GM20000 (cell line): ENCODE measurements at places on chromosomes 7 and 10.
A peak's percentile ranks its signal among the peaks of the same experiment; 100 is the strongest.

GRCh38 chr10:15455456-15455855 is 84.4 kb upstream of the FAM171A1 start:
- no peak for DNase-seq

DNA sequence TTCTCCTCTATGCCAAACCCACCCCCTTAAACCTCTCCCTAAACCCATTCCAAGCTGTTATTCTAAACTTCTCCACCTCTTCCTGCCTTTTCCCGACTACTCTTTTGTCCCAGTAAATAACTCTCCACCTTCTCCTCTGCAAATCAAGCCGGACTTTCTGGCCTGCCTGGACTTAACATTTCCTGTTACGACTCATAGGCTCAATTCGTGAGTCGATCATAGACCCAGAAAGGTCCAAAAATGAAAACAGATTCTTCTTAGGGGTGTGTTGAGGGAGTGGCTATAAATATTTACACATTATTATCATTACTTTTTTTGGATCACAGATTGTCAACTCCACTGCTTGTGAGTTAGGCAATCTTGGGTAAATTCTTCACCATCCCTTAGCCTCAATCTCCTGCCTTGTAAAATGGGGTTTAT is 59.0 kb upstream of the HABP2 start:
- DNase-seq, result no peak

DNA sequence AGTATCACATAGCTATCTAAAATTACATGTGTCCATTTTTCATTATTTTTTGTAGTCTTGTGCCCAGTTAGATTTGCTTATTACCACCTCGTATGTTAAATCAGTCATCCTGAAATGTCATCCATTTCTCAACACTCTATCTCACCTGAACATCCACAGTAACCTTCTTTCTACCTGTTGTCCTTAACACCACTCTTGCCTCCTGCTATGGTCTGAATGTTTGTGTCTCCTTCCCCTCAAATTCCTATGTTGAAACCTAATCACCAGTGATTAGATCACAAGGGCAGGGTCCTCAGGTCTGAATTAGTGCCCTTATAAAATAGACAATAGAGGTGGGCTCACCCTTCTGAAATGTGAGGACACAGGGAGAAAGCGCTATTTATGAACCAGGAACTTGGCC is 80.2 kb upstream of the ASAH2 start:
- no peak for DNase-seq

- DNase-seq, result peak; percentile 59
Observed at GRCh38 chr10:96288151-96288621, 16.0 kb upstream of the DNTT start.

DNA sequence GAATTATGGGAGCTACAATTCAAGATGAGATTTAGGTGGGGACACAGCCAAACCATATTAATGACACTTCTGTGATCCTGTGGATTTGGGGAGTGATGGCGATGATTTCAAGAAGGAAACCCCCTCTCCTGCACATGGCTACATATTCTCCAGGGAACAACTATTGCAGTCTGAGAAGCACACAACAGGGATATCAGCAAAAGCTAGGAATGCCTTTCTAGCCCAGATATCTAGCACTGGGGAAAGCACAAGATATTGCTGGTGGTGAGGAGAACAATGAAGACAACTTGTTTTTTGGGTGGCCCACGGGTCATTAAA is 24.3 kb downstream of the EPDR1 start:
- DNase-seq, result no peak

GRCh38 chr7:101428093-101428866 is 65.6 kb downstream of the COL26A1 start:
- DNase-seq, result no peak

DNA sequence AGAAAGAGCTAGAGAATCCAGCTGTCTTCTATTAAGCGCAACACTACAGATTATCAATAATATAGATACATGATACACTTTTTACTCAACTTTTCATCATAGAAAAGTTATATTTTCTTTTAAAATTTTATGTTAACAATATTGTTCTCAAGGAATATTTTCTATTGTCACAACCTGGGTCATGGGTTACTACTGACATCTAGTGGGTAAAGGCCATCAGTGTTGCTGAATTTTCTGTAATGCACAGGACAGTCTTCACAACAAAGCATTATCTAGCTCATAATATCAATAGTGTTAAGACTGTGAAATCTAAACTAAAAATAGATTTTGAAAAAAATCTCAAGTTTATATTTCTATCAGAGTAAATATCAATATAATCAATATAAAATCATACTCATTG is 209.8 kb downstream of the ZNF33B start:
- DNase-seq, result no peak

DNA sequence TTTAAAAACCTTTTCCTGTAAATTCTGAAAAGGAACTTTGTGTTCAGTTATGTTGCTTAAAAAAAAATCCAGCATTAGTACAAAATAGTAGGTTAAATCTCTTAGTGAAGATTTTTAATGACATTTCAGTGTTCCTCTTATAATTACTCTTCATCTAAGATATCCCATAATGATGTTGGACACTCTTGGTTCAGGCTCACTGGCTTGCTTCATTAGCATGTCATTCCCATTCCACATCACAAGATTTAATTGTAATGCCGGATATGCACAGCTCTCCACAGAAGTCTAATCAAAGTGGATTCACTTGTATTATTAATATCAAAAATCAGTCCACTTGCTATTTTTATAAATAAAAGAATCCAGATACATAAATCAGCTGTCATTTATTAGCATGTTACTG is 180.0 kb upstream of the MDFIC start:
- no peak for DNase-seq

DNA sequence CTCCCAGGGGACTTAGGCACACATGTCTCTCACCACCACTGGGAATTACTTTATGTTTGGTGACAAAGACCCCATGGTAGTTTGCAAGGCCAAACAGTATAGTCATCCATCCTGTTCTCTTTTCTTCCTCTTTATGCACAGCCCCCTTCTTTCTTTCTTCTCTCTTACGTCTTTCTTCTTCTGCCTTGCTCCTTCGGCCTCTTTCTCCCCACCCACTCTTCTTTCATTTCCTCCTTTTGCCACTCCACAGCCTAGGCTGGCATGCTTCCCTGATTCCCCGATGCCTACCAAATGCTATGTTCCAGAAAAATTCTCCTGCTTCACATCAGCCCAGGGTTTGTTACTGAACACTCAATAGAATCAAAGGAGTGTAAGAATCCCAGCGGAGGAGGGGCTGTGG is 62.4 kb upstream of the MKLN1 start:
- DNase-seq, result no peak

DNA sequence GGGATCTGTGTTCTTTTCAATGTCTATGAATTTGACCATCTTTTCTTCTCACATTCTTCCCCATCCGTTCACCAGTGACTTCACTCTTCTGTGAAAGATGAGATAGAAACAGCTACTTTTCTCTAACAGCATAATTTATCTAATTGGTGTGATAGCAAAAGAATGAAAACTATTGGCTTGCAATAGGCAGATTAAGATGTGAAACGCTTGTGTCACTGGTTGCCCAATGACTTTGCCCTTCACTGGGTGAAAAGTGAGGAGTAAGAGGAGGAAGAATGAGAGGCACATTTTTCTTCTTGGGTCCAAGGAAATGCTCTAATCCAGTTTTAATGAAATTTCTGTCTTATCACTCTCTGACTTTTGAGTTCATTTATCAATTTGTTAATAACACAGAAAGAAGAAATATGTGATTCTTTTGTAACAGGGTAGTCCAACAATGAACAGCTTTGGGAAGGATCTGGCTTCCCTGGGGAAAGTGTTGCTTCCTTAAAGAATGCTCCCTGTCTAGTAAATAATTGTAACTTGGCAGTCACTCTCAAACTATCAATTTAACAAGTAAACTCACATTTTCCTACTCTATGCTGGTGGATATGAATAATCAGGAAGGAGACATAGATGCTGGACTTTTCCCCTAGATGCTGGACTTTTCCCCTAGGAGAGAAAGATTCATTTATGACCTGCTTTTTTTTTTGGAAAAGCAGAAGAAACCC is 35.1 kb downstream of the BET1 start:
- no peak for DNase-seq

DNA sequence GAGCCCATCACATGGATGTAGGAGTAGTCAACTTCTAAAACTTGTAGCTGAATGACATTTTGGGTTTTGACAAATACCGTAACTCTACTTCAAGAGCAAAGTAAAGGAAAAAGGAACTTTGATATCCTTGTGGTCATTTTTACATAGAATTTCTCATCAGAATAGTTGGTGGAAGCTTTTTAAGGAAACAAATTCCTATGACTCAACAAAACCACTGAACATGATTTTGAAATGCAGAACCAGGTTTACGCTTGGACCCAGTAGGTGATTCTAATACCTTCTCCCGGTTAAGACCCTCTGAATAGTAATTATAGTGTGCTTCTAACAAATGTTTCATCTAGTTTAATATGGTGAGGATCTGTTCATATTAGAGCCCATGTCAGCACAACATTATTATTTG is 307.8 kb downstream of the GPR37 start:
- no peak for DNase-seq

DNA sequence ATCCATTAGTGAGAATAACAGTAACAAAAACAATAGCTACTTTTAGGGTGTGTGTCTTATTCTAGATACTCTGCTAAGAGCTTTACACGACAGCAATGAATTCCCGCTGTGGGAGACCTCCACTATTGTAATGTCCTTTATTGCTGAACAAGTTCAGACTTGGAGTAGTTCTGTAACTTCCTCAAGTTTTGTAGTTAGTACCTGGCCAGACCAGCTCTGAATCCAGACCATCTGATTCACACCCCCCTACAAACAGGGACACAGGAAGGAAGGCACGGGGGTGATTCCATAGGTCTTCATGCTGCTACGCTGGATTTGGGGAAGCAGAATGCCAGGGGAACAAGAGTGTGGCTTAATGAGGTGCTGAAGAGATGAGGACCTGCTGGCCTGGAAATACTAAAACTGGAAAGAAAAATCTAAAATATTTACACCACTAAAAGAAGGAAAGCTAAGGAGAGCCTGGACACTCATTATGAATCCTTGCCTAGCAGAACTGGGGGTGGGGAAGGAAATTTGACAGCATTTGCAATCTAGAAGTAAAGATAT is 194.6 kb upstream of the TMEM72 start:
- no peak for DNase-seq

DNA sequence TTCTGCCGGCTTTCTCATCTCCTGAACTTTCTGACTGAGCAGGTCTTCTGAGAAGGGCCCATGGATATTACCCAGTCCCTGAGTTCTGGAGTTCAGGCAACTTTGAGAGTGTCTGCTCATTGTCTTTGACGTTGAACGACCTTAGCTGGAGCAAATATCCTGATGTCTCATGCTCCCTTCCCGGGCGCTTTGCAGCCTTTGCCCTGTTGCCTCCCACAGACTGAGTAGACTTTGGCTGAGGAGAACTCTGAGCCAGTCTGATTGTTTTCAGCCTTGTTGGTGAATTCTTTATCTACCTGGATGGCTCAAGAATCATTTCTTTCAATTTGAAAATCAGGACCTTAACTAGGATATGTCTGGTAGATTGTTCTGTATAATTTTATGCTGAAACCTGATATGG is 353.7 kb downstream of the GLRX3 start:
- DNase-seq, result no peak

DNA sequence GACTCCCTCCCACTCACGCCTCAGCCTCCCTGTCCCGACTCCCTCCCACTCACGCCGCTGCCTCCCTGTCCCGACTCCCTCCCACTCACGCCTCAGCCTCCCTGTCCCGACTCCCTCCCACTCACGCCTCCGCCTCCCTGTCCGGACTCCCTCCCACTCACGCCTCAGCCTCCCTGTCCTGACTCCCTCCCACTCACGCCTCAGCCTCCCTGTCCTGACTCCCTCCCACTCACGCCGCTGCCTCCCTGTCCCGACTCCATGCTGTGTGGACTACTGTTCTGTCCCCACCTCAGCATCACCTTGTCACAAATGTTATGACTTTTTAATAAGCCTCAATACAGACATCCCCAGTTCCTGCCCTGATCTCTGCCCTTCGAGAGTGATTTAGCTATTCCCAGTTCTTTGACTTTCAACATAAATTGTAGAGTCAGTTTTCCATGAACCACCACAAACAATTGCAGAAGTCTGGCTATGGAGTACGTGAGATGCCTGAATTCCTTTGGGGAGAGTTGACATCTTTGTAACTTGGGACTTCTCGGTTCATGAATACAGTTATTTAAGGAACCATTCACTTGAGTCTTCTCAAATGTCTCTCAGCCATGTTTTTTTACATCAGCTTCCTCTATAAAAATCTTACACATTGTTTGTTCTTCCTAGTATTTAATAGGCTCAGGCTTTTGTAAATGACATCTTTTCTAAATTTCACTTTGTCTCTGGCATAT is 71.9 kb downstream of the FOXL3 start:
- no peak for DNase-seq

DNA sequence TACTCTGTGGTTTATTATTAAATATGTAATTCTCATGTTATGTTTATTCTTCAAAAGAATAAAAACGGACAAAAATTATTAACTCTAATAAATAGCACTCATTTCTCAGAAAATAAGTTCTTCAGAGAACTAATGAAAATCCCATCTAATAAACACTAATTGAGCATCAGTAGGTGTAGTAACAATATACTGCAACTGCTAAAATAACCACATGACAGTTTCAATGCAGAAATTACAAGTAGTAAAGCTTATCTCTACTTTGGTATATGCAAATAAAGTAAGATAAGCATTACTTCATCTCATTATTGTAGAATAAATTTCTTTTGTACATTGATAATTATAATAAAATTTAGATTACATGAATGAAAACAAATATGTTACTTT is 56.4 kb upstream of the DKK1 start:
- DNase-seq, result no peak

- no peak for DNase-seq
Observed at GRCh38 chr7:150388709-150389531, 9.8 kb downstream of the ZNF775 start.

DNA sequence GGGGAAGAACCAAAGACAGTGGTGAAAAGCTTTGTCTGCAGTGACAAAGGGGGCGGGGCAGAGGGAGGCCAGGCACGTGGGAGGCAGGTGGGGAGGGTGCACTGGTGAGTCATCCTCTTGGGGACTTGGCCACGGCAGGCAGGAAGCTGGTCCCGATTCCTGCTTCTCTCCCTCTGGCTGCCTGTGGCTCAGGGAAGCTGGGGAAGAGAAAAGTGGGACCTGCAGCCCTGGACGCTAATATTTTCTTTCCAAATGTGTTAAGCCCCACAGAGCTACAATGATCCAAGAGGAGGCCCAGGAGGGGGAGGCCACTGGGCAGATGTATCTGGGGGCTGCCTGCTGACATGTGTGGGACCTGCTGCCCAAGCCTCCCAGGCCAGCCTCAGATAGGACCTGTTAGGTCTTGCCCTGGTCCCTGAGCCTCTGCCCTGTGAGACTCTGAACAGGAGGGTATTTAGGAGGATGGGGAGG is 231.8 kb downstream of the KCNMA1 start:
- no peak for DNase-seq

DNA sequence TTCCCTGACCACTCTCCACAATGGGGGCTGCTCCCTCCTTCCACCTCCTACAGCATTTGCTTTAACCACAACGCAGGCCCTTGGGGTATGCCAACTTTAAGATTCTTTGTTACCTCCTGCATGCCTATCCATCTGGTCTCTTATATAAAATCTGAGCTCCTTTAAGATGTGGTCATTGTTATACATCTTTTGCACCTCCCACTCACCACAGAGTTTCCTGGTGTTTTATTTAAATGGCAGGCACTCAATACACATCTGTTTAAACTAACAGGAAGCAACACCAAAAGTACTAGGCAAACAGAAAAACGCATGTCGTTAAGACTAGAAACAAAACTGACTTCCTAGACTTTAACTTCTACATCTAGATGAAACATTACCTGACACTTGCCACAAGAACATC is 36.3 kb downstream of the SLC25A13 start:
- peak; percentile 46 for DNase-seq
